Glutamatergic neuron (in vitro differentiated cells): ENCODE measurements at places on chromosomes 12 and 14.
A peak's percentile ranks its signal among the peaks of the same experiment; 100 is the strongest.

DNA sequence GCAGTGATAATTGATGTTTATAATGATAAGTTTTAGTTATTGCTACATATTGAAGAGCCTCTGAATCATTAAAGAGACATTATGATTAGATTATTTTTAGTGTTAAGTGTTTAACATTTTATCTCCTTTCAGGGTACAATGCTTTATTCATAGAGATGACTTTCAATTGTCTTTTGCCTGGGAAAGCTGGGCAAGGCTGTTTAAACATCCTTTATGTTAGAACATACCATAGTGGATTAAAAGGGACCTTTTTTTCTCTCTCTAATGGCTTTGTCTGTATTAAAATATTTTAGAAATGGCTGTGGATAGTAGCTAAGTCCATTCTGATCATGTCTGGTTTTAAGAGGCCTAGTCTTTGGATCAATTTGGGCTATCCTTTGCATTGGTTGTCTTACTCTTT lies 427.5 kb upstream of the MIS18BP1 start:
- no peak for DNase-seq

GRCh38 chr14:56119201-56119981 lies 1.2 kb downstream of the PELI2 start:
- peak; percentile 42 for DNase-seq

DNA sequence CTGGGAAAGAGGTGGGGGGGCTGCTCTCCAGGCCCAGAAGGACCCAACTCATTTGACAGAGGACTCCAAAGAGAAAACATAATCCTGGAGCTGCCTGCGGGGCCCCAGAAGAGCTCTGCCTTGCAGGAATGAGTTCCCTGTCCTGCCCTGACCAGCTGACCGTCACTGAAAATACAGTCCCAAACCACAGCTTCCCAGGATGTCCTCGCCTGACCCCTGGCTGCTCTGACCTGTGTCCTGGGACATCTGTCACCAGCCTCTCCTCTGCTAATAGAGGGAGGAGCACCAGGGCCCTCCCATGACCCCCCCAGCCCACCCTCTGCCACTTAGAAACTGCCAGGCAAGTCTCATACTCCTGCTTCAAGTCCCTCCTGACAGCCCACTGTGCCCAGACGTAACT lies 9.8 kb downstream of the FIGNL2 start:
- DNase-seq, result no peak

DNA sequence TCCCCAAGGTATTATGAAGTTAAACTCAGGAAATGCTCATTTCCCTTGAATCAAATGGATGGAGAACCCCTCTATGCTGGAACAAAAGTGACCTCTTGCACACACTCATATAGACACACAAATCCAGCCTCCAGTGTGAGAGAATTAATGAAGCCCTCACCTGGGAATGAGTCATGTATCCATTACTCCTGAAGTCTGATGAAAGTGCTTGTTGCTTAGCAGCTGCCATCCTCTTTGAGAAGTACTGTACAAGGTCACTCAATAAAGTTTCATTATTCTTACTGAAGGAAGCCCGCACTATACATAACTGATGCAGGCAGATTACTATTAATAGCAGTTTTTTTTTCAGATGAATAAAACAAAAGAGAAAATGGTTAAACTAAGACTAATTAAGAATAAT lies 102.3 kb downstream of the RERG start:
- DNase-seq, result no peak
